Sigmoid colon (tissue), 7 donors: ENCODE measurements at places on chromosomes 4 and X. TPM values are rescaled to one million over a fixed set of nuclear protein-coding genes. Genes with fewer than 3 reads are reported as not detected.

GRCh38 chr4:6443035-6444023, 29.1 kb downstream of the PPP2R2C start:
- no peak for DNase-seq
- peaks cover 3% of the 10 kb centered on the region for H3K27me3 ChIP-seq
- H3K4me1 ChIP-seq = peaks cover 16% of the 10 kb centered on the region
- H3K36me3 ChIP-seq = no peaks in the 10 kb centered on the region

ODAPH gene
- not detected for total RNA-seq

STAP1 gene
- not detected for total RNA-seq

- H3K36me3 ChIP-seq = no peaks in the 10 kb centered on the region
- no peak overlapping the region for H3K27ac ChIP-seq
- no peak overlapping the region for H3K4me3 ChIP-seq
- no peaks in the 10 kb centered on the region for H3K27me3 ChIP-seq
- no peaks in the 10 kb centered on the region for H3K4me1 ChIP-seq
Measured at GRCh38 chrX:72365126-72365525, 59.4 kb upstream of the CITED1 start.

DNA sequence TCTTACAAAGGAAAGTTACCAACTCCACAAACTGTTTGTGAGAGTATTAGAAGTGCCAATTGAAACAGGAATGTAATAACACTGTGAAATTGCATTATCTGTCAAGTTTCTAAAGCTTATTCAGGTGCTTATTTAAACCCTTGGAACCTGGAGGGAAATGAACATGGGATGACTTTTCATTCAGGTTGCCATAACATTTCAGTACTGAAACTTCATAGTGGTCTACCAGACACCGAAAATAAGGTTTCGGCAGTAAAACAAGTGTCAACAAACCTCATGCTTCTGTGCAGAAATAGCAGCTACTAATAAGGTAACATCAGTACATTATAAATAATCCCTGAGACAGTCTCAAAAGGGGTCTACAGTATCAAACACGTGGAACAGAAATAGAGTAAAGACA, 890.7 kb upstream of the INTU start:
- no peak overlapping the region for H3K27ac ChIP-seq
- H3K36me3 ChIP-seq = no peaks in the 10 kb centered on the region
- no peaks in the 10 kb centered on the region for H3K4me1 ChIP-seq
- no peaks in the 10 kb centered on the region for H3K27me3 ChIP-seq
- H3K4me3 ChIP-seq = no peak overlapping the region

DNA sequence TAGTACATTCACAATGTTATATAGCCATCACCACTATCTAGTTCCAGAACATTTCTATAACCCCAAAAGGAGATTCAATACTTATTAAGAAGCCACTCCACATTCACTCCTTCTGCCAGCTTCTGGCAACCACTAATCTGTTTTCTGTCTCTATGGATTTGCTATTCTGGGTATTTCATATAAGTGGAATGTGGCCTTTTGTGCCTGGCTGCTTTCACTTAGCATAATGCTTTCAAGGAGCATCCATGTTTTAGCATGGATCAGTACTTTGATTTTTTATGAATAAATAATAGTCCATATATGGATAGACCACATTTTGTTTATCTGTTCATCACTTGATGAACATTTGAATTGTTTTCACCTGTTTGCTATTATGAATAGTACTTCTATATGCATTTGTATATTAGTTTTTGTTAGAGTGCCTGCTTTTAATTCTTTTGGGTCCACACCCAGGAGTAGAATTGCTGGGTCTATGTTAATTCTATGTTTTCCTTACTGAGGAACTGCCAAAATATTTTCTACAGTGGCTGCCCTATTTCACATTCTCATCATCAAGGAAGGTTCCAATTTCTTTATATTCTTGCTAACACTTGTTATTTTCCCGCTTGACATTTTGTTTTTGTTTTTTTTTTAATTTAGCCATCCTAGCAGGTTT, 16.6 kb upstream of the SMIM9 start:
- no peak overlapping the region for H3K27ac ChIP-seq
- no peak for DNase-seq
- no peaks in the 10 kb centered on the region for H3K27me3 ChIP-seq
- no peaks in the 10 kb centered on the region for H3K4me1 ChIP-seq
